Amniotic epithelial cell (primary cell): ENCODE measurements at places on chromosomes 12 and 14.

DNA sequence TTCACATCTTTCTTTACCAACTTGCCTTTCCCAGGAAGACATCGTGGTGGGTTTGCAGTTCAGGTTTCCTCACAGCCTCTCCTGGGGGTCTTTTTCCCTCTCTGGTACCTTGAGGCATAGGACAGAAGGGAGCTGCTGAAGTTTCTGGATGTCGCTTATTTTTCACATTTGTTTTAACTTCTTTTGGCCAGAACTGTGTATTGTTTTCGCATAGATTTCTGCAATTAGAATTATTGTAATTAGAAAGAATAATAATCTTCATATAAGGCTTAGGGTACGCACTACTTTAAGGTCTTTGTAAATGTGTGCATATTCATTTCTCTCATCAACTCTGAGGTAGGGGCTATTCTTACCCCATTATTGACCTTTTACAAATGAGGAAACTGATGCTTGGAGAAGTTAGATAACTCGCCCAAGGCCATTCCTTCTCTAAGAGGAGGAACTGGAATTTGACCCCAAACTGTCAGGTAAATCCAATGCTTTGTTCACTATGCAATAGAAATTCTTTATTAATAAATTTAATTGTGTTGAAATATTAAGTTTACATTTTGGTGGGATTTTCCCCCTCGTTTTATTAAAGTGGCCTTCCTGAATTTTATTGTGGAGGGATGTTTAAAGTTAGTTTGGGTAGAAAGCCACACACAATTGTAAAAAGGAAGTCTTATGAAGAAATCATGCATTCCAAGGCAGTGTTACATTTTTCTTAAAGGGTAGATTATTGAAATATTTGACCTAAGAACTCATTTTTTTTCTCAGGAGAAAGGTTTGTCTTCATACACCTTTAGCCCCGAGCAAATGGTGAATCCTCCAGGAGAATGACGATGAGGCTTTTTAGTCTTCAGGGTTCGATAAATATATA, 12.1 kb upstream of the SLC38A2 start:
- DNase-seq = peak; percentile 62

DNA sequence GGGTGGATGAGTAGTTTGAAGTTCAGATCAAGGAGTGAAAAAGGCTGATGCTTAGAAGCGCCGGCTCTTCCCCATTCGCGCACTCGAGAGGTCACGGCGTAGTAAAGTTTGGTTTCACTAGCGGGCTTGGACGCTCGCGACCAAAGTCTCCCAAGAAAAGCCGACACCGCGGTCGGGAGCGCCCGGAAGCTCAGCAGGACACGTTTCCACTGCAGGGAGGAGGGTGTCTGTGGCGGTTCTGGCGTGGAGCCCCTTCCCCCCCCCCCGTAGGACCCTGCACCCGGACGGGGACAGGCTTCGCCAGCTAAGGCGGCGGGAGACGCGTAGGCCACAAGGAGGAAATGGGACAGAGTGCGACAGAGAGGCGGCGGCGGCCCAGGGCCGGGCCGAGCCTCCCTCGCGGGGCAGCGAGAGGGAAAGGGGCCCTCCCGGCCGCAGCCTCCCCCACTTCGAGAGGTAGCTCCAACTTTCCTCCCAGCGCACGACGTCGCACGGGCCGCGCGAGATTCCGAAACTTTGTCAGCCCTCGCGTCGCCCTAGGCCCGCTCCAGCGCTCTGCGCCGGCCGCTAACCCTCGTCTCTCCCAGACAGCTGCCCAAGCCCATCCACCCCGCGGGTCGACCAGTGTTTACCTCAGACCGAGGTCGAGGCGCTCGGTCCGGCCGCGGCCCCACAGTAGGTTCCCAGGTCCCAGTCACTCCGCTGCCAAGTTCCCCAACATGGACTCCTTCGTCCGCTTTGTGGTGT, 480 bp downstream of the SCAF11 start:
- peak; percentile 30 for DNase-seq

DNA sequence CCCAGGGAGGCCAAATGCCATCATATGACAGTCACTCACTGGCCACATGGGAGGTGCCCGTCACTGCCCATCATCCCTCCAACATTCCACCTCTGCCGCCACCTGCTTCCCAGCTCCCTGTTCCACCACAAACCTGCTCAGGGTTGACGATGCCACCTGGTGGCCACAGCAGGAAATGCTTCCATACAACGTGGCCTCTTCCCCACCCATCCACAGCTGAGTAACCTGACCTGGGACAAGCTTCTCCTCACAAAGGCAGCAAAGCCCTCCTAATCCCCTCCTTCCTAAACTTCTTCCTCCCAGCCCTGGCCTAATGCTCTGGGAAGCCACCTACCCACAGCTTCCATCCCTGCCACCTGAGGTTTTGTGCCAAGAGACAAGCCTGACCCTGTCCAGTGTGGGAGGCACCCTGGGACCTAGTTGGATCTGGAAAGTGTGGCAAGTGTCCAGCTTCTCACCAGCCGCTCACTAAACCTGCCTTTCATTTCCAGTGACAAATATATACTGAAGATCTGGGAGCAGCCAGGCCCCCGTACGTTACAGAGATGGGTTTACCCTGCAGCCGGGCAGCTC, 4.3 kb downstream of the DEGS2 start:
- DNase-seq = peak; percentile 11

- no peak for DNase-seq
Measured at GRCh38 chr12:97309921-97310320, 152.7 kb upstream of the RMST start.

DNA sequence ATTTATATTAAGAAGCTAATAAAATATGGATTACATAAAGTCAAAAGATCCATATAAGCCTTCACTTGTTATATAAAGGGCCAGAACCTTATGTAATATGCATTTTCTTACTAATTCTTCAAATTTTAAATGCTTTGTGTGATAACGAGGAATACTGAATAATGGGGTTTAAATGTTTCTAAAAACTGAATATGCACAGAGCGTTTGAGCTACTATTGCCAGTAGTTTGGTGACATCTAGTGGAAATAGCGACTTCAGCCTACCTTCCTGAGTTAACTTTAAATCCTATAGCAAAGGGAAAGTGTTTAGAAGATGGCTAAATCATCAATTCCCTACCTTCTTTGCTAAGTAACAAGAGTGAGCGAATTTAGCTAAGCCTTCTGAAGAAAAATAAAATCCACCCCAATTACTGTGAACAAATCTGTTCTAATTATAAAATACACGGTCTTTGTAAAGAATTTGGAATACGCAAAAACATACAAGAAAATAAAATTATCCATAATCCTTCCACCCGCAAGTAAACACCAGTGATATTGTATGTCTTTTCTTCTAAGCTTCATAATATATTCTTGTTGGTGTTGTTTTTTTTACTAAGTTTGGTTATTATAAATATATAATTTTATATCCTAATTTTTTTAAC, 115.5 kb upstream of the G2E3 start:
- peak; percentile 32 for DNase-seq

- DNase-seq = no peak
Measured at GRCh38 chr14:104298458-104298857, 160.1 kb downstream of the KIF26A start.

DNA sequence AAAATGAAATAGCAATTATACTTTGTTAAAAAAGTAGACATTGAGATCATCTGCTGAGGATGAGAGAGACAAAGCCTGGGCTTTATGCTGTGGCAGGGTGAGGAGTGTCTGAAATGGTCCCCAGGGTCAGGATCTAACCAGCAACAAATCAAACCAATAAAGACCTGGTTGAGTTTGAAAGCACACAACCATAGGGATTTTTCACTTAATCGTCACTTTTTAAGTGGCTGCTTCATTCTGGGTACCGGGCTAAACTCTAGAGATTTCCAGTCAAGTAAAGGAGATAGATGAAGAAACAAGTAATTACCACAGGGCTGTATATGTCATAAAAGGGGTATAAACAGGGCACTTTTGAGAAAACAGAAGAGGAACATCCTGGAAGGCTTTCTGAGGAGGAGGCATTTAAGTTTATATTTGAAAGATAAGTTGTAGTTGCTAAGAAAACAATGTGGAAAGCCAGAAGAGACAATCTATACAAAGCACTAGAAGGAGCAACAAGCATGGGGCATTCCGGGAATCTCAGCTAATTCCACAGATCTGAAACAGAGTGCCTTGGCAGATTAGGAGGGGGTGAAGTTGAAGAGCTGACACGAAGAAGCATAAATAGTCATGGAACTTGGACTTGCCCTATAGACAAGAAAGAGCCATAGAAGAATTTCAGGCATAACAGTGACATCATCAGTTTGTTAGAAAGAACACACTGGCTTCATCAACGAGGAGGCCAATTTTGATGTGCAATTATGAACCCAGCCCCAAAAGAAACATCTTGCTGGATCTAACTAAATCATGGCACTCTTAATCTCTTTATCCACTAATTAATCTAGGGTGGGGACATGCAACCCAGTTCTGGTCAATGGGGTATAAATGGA, 46.9 kb upstream of the FRS2 start:
- DNase-seq = no peak

DNA sequence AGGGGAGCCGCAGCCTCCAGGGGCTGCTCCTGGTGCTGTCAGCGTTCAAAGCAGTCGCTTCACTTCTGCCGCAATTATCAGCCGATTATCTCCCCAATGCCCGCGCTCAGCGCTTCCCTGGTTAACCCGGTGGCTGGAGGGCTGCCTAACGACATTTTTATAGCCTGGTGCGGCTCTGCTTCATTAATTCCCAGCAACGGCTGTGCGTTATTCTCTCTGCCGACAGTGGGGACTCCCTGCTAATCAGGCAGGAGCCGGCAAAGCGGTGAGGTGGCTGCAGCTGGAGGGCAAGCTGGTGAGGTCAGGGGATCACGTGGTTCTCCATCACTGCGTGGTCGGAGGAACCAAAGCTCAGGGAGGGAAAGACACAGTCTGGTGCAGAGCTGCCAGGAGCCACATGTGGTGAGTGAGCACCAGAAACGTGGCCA, 62.9 kb downstream of the GLRX5 start:
- peak; percentile 9 for DNase-seq

DNA sequence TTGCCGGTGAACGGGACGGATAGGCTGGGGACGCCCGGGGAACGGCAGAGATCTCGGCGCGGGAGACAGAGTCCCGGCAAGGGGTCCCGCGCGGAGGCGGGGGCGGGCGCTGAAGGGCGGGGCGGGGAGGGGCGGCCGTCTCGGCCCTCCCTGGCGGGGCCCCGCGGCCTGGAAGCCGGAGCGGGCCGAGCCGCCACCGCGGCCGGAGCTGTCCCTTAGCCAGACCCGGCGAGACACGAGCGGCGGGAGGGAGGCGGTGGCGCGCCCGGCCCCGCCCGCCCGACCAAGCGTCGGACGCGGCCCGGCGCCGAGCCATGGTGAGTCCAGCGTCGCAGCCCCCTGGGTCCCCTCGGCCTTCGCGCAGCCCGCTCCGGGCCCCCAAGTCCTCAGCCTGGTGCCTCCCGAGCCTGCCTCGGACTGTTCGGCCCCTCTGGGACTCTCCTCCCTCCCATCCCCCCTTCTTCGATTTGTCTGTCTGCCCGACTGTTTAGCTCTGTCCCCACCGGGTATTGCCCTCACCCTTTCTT, at the start of gene ARHGEF40:
TSS of gene ARHGEF40 (plus strand) at position 222 of the 527 bp plus-strand sequence. CDS start at position 315, 93 bp downstream.
- DNase-seq = no peak

DNA sequence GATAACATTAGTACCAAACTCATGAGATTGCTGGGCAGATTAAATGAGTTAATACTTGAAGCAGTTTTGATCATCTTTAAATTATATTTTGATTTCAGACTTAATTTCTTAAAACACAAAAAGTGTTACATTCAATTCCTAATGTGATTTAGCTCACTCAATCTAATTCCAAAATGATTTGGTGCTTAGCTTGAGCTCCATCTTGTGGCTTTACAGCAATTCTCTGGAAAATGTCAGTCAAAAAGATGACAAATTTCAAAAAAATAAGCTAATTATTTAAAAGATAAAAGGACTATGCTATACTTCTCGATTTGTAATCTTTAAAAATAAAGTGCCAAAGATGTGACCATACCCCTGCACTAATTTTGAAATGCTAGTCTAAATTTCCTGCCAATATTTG, 10.1 kb downstream of the LLPH start:
- no peak for DNase-seq

DNA sequence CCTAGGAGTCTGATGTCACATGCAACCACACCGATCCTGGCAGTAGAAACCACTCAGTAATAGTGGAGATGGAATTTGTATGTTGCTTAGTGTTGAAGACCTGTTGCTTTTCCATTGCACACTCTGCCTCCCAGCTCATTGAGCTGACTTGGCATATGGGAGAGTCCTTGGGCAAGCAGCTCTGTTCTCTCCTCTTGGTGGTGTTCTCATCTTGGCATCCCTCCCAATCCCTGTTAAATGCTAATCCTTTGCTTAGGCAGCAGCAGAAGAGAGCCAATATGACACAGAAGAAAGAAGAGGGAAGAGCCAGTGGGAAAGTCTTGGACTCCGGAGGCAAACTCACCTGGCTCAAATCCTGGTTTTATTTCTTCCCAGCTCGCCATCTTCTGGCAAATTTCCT, 178.0 kb upstream of the CAND1 start:
- peak; percentile 39 for DNase-seq

DNA sequence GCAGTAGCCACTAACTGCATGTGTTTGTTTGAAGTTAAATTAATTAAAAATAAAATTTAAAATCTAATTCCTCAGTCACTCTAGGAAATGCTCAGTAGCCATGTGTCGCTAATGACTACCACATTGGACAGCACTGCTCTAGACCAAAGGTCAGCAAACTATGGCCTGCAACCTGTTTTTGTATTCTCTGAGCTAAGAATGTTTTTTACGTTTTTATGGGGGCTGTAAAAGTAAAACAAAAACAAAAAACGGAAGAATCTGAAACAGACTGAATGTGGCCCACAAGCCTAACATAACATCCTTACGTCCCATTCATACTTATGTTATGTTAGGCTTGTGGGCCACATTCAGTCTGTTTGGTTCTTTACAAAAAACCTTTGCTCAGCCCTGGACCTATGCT, 57.8 kb downstream of the LIN52 start:
- DNase-seq = no peak

DNA sequence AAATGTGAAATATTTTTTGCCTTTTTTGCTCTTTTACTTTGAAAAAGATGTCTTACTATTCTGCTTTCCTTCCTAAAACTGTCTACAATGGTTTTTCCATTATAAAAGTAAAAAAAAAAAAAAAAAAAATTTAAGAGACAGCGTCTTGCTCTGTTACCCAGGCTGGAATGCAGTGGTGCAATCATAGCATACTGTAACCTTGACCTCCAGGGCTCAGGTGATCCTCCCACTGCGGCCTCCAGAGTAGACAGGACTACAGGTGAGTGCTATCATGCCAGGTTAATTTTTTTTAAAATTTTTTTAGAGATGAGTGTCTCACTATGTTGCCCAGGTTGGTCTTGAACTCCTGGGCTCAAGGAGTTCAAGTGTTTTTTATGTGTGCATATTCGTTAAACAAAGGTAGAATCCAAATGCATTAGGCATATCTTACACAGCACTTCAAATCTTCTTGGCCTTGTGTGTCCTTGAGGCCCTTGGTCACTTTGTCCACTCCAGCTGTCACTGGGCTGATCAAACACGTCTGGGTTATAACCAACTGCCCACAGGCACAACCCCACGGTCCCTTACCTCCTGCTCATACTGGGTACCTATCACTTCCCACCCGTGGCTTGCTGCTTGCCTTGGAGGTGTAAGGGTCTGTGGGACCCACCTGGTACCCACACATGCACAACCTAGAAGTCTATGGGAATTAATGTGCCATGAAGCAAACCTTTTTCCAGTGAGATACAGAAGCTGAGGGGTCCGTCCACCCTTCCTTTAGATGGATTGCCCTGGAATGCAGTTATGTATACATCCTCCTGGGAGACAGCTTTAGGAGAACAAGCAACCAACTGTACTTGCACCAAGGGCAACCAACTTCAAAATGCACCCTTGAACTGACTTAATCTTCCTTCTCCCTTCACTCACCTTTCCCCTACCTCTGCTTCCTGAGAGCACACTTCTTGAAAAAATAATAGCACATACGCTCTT, 12.8 kb downstream of the RAD52 start:
- DNase-seq = no peak

- DNase-seq = peak; percentile 21
Measured at GRCh38 chr14:56120091-56120691, 2.0 kb downstream of the PELI2 start.
